ENCODE measurements at places on chromosomes 4 and X.

- H3K27me3 ChIP-seq, result no peaks in the 10 kb centered on the region
- H3K4me1 ChIP-seq, result no peaks in the 10 kb centered on the region
- DNase-seq, result no peak
- no peaks in the 10 kb centered on the region for H3K36me3 ChIP-seq
- peak overlapping the region; percentile 24 for H3K27ac ChIP-seq
These were observed 9.0 kb upstream of the MAB21L2 start for GRCh38 chr4:150572704-150573504.

DNA sequence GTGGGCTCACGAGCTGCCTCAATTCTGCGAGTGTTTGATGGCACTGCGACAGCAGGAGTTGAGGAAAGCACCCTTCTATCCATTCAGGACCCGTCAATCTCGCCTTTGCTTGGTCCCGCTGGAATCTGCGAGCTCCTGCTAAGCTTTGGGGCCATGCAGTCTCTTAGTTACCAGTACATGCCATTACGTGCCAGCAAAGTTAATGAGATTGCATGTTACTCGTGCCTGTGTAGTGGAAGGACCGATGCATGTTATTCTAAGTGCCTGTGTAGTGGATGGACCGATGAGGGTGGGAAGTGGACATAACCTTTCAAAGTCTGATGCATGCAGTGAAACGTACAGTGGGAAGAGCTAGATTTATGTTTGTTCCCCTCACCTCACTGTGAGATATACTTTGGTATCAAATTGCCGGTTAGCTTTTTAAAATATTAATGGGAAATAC lies 569 bp downstream of the RPS3A start:
- H3K4me3 ChIP-seq, result peak overlapping the region; percentile 85
- H3K4me1 ChIP-seq, result peaks cover 54% of the 10 kb centered on the region
- H3K27me3 ChIP-seq, result no peaks in the 10 kb centered on the region
- peak overlapping the region; percentile 95 for H3K27ac ChIP-seq
- no peak for DNase-seq
- peaks cover 48% of the 10 kb centered on the region for H3K36me3 ChIP-seq

- no peak overlapping the region for H3K4me3 ChIP-seq
- H3K36me3 ChIP-seq, result peaks cover 3% of the 10 kb centered on the region
- no peak for DNase-seq
These were observed 51.6 kb upstream of the SETD7 start for GRCh38 chr4:139607502-139608060.

- H3K4me1 ChIP-seq, result peaks cover 84% of the 10 kb centered on the region
- peak; percentile 71 for DNase-seq
- peak overlapping the region; percentile 68 for H3K4me3 ChIP-seq
- H3K27me3 ChIP-seq, result no peaks in the 10 kb centered on the region
- H3K27ac ChIP-seq, result peak overlapping the region; percentile 92
These were observed 58.1 kb downstream of the MAML3 start for GRCh38 chr4:140095694-140096482.

DNA sequence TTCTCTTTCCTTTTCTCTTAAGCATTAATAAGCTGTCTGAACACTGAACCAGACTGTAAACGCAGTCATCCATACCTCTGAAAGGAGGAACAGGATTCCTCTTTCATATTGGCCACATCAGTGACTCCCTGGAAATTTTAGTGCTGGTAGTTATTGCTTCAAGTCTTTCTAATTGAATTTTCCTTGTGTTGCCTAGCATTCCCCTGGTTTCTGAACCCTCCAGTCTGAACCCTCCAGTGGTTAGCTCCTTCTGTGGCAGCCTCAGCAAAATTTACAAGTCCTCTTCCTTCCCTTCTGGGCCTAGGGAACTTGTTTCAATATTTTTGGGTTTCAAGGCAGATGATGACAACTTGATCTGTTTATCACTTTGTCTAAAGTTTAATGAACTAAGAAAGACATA lies 7.9 kb downstream of the SPARCL1 start:
- no peak overlapping the region for H3K4me3 ChIP-seq
- peaks cover 6% of the 10 kb centered on the region for H3K27me3 ChIP-seq
- no peaks in the 10 kb centered on the region for H3K4me1 ChIP-seq
- no peak overlapping the region for H3K27ac ChIP-seq
- no peak for DNase-seq

DNA sequence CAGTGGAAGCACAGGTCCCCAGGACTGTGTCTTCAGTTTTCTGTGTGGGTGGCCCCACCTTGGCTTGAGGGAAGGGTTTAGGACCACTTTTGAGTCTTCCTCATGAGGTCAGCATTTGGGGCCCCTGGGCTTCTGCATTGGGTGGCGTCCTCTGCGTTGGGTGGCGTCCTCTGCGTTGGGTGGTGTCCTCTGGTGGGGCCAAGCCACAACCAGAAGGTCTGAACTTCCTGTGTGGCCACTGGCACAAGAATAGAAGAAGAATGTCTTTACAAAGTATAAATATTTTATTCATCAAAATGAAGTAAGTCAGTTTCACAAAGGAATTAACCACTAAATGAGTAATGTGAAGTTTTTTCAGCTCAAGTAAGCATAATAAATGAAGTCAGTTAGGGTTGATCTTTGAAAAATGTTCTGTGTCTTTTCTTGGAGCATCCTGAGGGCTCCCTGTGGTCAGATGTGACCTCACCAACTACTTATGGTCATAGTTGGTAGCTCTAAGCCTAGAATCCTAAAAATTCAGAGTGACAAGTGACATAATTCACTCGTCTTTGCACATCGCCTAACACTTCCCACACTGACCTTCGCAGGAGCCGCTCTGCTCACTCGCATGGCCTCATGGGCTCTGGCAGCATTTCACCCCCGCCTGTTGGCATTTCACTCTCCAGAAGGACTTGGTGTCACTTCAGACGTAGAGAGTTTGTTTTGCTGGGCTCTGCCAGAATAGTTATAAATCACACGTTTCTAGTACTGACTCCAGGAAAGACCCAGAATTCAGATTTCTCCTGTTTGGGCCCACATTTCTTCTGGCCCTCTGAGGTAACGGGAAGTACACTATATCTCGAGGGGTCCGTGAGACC lies 39.0 kb upstream of the HGFAC start:
- no peak overlapping the region for H3K27ac ChIP-seq
- no peaks in the 10 kb centered on the region for H3K27me3 ChIP-seq
- no peaks in the 10 kb centered on the region for H3K36me3 ChIP-seq
- no peak overlapping the region for H3K4me3 ChIP-seq
- no peak for DNase-seq
- no peaks in the 10 kb centered on the region for H3K4me1 ChIP-seq

GRCh38 chr4:81454499-81454898 lies 17.2 kb downstream of the RASGEF1B start:
- H3K27me3 ChIP-seq, result no peaks in the 10 kb centered on the region
- no peak overlapping the region for H3K4me3 ChIP-seq
- H3K27ac ChIP-seq, result peak overlapping the region; percentile 0
- H3K4me1 ChIP-seq, result peaks cover 13% of the 10 kb centered on the region

- H3K27ac ChIP-seq, result no peak overlapping the region
- peaks cover 5% of the 10 kb centered on the region for H3K36me3 ChIP-seq
- peaks cover 15% of the 10 kb centered on the region for H3K4me1 ChIP-seq
- H3K4me3 ChIP-seq, result no peak overlapping the region
These were observed 68.7 kb downstream of the ATG4A start for GRCh38 chrX:108160309-108160708.

DNA sequence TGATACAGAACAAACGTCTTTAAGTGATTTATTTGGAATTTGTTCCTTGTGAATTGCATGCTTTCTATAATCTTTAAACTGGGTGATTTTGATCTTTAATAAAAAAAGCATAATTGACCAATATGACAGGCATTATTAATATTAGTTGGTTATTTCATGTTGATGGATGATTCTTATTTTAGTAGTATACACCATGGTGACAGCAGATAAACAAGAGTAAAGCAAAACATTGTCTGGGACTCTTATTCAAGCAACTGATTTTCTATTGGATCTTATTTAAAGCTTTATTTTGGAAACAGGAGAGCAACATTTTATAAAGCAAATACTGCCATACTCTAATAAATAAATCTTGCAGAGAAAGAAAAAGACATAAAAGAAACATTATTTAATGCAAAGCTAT lies 591.4 kb upstream of the GNPDA2 start:
- H3K4me1 ChIP-seq, result no peaks in the 10 kb centered on the region
- H3K36me3 ChIP-seq, result no peaks in the 10 kb centered on the region
- no peak overlapping the region for H3K4me3 ChIP-seq
- no peak overlapping the region for H3K27ac ChIP-seq

- peaks cover 2% of the 10 kb centered on the region for H3K4me1 ChIP-seq
- no peak overlapping the region for H3K27ac ChIP-seq
- peaks cover 7% of the 10 kb centered on the region for H3K36me3 ChIP-seq
These were observed 8.7 kb upstream of the ZNF674 start for GRCh38 chrX:46553935-46554334.

DNA sequence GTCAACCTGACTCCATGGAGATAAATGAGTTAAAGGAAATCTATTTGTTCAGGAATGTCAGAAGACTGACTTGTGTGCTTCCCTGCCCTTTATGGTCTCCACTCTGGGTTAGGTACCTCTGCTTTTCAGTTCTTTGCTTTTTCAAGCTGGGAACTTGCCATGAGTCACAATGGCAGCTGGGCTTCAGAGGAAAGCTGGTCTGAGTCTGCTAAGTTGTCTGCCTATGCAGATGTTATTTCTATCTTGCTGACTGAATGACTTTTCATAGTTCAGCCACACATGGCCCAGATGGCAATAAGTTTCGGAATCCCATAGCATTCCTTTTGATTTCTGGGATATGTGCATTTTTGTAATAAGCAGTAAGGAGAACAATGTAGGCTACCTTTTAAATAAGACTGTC lies 337.9 kb upstream of the FGF13 start:
- H3K36me3 ChIP-seq, result no peaks in the 10 kb centered on the region
- no peak overlapping the region for H3K27ac ChIP-seq
- no peak for DNase-seq
- no peak overlapping the region for H3K4me3 ChIP-seq
- H3K4me1 ChIP-seq, result no peaks in the 10 kb centered on the region

DNA sequence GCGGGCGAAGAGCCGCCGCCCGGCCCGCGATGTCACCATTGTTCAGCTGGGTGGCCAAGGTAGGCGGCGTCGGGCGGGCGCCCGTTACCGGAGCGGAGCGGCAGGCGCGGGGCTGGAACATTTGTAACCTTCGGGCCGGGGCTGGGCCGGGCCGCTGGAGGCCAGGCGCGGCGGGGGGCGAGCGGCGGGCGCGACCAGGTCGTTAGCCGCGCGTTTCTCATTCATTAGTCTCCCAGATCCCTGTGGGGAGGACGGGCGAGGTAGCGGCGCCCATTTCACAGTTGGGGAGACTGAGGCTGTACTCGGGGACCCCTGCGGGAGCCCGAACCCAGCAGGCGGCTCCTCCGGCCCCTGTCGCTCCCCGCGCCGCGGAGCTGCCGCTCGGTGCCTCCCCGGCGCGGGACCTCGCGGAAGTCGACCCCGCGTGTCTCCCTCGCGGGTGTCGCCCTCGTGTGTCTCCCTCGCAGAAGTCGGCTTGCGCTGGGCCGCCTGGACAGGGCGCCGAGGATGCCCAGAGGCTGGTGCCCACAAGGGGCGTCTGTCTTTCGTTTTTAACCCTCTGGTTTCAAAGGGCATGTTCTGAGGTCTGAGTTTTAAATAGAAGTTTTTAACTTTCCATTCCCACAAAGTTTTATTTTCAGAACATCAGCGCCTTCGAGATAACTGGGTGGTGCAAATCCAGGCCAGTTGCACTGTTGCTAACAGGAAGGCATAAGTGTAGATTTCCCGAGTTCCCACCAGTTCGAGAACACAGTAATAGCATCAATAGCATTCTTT lies 17.5 kb downstream of the PTTG2 start:
- H3K27ac ChIP-seq, result peak overlapping the region; percentile 84
- H3K27me3 ChIP-seq, result no peaks in the 10 kb centered on the region
- peak; percentile 82 for DNase-seq
- H3K4me1 ChIP-seq, result peaks cover 43% of the 10 kb centered on the region

- no peaks in the 10 kb centered on the region for H3K36me3 ChIP-seq
- no peak overlapping the region for H3K4me3 ChIP-seq
- H3K27ac ChIP-seq, result no peak overlapping the region
- H3K4me1 ChIP-seq, result no peaks in the 10 kb centered on the region
- H3K27me3 ChIP-seq, result peaks cover 4% of the 10 kb centered on the region
These were observed 26.5 kb upstream of the PSAPL1 start for GRCh38 chr4:7461230-7461629.

DNA sequence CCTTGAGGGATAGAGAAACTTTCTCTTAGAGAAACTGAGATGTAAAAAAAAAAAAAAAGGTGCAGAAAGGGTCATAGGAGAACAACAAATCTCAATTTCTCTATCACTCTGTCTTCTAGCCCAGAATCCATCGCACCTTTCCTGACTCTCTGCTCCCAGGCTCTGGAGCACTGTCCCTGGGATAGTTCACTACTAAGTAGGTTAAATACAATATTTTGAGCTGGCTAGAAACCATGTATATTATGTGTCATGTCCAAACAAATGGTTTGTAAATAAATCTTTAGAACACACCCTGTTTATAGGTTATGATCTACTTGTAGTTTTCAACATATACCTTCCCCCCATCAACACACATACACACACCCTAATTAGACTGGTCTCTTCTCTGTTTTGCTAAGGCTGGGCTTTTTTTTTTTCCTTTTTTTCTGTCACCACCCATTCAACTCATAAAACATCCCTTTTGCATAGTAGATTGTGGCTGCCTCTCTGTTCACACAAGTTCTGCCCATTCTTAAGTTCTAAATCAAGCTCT lies 124.4 kb downstream of the KLHL13 start:
- no peaks in the 10 kb centered on the region for H3K27me3 ChIP-seq
- H3K36me3 ChIP-seq, result no peaks in the 10 kb centered on the region
- no peak for DNase-seq

- no peak overlapping the region for H3K27ac ChIP-seq
- no peaks in the 10 kb centered on the region for H3K4me1 ChIP-seq
- no peak for DNase-seq
- no peaks in the 10 kb centered on the region for H3K36me3 ChIP-seq
- H3K27me3 ChIP-seq, result no peaks in the 10 kb centered on the region
These were observed 16.4 kb downstream of the HPGD start for GRCh38 chr4:174505892-174506291.

DNA sequence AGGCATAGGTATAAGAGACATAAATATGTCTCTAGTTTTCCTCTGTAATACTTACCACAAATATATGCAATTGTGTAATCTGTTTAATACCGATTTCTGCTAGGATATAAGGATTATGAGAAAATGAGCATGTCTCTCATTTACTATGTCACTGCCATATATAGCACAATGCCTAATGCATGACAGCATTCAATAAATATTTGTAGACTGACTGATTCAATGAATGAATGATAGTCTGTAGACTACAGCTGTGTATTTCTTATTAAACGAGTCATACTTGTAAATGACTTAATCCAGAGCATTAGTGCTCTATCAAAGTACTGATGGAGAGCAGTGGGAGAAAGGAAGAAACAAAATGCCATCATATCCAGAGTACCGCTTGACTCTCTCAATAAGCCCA lies 175.6 kb downstream of the PPP3CA start:
- no peak for DNase-seq
- peaks cover 4% of the 10 kb centered on the region for H3K4me1 ChIP-seq
- H3K4me3 ChIP-seq, result no peak overlapping the region
- peaks cover 2% of the 10 kb centered on the region for H3K36me3 ChIP-seq

DNA sequence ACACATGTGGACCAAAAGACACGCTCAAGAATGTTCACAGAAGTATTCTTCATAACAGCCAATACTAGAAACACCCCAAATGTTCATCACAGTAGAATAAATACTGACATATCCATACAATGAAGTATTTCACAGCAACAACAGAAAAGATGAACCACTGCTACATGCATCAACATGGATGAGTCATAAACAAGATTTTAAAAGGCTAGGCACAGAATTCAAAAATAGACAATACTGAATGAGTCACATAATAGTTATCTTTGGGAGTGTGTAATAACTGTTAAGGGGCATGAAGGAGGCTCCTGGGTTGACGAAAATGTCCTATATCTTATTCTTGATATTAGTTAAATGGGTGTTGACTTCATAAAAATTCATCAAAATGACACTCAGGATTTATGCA lies 43.5 kb downstream of the CLOCK start:
- H3K27ac ChIP-seq, result no peak overlapping the region
- no peaks in the 10 kb centered on the region for H3K4me1 ChIP-seq
- DNase-seq, result no peak
- H3K4me3 ChIP-seq, result no peak overlapping the region
